Foreskin keratinocyte (primary cell): ENCODE measurements at places on chromosomes 16 and 17.

DNA sequence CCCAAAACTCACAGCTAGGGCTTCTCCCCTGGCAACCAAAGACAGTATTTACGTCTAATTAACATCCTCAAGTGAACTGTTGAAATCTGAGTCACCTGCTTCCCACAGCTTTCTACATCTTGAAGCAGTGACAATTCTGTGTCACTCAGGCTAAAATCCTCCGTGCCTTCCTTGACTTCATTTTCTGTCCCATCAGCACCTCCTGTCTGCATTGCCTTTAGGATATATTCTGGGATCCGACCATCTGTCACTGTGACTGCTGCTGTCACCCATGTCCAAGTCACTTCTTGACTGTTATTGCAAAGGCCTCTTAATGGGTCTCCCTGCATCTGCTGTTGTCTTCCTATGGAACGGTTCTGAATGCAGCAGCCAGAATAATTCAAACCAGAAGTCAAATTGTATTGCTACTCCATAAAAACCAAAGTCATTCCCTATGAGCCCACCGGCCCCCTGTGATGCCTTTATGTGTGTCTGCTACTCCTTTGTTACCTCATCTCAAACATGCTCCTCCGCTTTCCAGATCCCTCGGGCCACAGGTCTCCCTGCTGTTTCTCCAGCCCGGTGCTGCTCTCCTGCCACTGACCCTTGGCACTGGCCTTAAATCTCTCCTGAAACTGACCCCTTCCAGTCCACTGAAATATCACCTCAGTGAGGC, 56.9 kb downstream of the WWP2 start:
- DNase-seq, result no peak

DNA sequence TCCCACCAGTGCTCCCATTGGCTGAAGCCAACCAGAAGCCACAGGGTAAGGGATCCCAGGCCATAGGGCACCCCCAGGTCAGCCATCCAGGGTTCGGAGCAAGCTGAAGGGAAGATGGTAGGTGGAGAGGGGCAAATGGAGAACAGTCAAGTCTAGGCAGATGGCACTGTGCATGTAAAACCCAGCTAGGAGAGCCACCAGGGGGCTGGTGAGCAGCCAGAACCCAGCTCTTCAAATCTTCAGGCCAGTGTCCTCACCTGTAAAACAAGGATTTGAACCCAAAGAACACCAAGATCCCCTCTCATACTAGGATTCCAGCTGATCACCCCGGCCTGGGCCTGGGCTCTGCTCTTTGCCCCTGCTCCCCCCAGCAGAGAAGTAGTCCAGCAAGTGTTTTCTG, 43.5 kb downstream of the GINS3 start:
- no peak for DNase-seq

DNA sequence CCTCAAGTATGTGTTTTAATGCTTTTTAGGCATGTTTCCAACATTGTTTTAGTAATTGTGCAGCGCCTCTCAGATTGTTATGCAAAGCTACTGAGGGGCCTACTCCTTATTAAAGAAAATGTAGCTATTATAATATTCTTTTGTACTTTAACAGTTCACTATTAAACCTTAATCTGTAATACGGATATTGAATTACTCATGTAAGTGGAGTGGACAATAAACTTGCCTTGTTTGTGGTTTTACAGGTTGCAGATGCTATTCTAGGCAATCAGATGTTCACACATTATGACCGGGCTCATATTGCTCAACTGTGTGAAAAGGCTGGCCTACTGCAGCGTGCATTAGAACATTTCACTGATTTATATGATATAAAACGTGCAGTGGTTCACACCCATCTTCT, 41.0 kb downstream of the PTRH2 start:
- peak; percentile 25 for DNase-seq

GRCh38 chr16:66264311-66265047, 102.0 kb upstream of the CDH5 start:
- DNase-seq, result no peak

GRCh38 chr17:34547453-34548063, 31.8 kb upstream of the TMEM132E start:
- no peak for DNase-seq

DNA sequence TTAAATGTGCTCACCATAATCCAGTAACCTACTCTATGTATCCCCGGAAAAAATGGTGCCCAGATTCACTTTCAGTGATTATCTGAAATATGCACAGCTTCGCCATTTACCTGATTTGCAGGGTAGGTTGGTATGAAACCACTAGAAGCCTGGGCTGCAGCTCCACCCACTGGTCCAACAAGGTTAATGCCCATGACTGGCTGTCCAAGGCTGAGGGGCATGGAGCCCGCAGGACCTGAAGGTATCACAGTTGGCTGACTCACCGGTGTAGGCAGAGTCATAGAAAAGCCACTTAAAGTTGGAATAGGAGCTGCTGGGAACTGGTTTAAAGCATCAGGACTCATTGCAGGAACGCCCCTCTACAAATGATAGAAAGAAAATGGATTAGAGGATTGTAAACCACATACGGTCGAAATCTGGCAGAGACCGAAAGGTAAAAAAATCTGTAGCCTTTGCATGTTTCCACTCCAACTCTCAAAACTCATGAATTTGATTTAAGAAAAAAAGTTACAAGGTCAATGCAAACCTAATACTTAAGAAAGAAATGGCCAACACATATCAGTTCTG, 38.6 kb downstream of the SYNRG start:
- DNase-seq, result peak; percentile 44

- no peak for DNase-seq
These were observed 29.8 kb downstream of the POLR2A start for GRCh38 chr17:7513850-7514419.

DNA sequence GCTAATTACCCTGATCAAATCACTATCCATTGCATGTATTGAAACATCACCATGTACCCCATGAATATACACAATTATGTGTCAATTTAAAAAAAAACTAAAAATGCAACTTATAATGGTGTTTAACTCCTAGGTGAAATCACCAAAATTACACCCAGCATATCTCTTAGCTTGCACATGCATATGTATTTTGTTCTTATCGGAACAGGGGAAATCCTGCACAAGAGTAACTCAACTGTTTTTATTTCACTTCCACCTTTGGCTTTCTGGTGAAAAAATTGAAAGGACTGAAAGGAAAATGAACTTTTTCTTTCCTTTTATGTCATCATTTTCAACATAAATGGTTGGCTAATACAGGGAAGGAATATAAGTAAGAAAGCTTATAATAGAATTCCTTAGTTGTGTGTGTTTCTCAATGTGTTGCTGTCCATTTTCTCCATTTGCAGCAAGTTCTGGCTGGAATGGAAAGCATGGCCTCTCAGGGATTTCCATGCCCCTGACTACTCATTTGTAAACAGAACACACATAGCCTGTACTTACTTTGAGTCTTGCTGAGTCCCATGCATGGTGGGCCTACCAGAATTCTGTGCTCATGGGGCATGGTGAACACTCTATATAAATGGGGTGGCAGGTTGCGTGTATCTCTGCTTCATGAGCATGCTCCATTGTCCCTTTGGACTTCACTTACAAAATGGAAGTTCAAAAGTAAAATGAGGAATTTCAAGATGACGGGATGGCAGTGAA, 462.0 kb downstream of the HS3ST3B1 start:
- DNase-seq, result no peak

DNA sequence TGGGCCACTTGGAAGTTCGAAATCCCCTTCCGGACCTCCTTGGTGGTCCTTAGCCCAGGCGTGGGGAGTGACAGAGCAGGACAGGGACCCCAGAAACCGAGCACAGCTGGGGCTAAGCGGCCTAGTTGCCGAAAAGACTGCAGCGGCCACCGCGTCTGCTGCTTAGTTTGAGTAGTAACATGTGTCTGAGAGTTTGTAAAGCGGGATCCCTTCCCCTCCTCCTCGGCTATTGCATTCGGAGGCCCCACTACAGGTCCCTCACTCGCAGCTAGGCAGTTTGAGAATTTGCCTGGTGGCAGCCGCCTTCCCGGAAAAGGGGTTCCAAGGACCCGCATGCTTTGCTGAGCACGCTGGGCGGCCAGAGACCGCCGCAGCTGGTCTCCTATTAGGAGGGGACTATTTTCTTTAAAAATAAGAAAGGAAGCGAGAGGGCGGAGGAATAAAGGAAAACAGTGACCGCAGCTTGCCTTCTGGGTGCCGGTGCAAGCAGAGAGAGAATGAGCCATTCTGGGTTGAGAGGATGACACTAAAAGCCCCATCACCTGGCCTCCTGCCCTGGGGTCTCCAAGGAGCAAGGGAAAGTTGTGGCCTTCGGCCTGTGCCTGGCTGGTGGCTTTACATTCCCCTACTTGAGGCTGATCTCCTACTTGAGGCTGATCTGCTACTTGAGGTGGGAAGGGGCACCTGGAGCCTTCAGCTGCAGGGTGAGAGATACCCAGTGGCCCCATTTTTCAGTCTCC, 1.1 kb upstream of the HOXB5 start:
- DNase-seq, result no peak

- DNase-seq, result peak; percentile 22
These were observed 13.5 kb downstream of the SCO1 start for GRCh38 chr17:10683853-10684252.

- DNase-seq, result peak; percentile 25
These were observed 65.7 kb upstream of the LRRC37A3 start for GRCh38 chr17:64984851-64985521.

GRCh38 chr16:52498328-52499059, 48.4 kb downstream of the TOX3 start:
- no peak for DNase-seq

GRCh38 chr16:89720813-89721545, at the start of the genes VPS9D1 and ZNF276:
TSS of gene VPS9D1 (minus strand) at chr16:89720898. CDS start at chr16:89720861, 37 bp downstream.
TSS of gene ZNF276 (plus strand) at chr16:89721537. CDS start at chr16:89721641, 104 bp downstream.
- DNase-seq, result peak; percentile 71

- DNase-seq, result peak; percentile 96
These were observed 7.0 kb downstream of the PLXDC1 start for GRCh38 chr17:39144416-39144840.

GRCh38 chr16:20314575-20314974, 12.7 kb downstream of the GP2 start:
- DNase-seq, result no peak

- no peak for DNase-seq
These were observed 157.7 kb downstream of the MSI2 start for GRCh38 chr17:57413848-57414651.

- DNase-seq, result no peak
These were observed 52.9 kb downstream of the SNX11 start for GRCh38 chr17:48160177-48161081.

DNA sequence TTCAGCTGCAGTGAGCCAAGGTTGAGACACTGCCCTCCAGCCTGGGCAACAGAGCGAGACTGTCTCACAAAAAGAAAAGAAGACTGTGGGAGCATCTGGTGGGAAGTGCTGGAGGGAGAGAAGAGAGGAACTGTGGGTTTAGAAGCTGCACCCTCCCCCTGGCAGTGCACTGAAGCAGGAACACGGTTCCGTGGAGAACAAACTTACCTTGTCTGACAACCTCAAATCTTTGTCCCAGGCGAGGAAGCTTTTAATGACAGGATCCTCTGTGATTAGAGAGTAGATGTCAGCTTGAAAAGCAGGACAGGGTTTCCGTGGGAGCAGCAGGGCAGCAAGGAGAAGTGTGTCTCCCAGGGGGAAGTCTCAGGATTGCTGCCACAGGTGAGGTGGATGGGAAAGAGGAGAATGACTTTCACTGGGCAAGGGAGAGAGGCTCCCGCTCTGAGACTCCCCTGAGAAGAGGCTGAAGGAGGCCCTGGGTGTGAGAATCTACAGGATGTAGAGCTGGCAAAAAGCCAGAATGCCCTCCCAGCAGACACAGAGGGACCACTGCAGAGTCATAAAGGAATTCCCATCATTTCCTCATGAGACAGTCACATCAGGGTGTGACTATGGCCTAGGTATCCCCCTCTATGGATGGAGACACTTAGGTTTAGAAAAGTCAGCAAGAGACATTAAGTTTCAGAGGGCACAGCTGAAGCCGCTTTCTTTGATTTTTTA, 22.9 kb downstream of the PRR11 start:
- DNase-seq, result no peak

DNA sequence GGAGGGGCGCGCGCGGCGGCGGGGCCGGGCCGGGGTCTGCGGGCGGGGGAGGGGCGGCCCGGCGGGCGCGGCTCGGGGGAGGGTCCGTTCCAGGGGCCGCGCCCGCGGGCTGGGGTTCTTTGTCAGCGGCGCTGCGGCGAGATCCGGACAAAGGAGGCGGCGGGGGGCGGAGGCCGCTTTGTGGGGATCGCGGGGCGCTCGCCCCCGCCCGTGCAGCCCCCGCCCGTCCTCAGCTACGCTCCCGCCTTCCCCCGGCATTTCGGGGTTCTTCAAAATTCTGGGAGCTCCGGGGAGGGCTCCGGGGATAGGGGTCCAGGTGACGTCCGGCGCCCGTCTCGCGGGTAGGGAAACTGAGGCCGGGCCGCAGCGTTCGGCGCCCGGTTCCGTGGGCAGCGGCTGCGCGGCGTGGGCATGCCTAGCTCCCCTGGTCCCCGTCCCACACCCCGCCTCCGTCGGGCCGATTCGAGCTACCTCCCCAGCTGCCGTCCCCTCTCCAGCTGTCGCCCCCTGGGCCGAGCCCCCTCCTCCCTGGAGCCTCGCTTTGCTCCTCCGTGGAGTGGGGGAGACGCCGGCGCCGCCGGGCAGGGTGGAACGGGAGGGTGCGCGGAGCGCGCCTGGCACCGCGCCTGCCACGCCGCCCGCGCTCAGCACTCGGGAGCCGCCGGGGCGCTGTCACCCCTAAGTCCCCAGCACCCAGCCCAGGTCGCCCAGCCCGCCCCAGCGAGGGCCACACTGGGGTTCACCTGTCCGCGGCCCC, 546 bp downstream of the SNN start:
- DNase-seq, result no peak

DNA sequence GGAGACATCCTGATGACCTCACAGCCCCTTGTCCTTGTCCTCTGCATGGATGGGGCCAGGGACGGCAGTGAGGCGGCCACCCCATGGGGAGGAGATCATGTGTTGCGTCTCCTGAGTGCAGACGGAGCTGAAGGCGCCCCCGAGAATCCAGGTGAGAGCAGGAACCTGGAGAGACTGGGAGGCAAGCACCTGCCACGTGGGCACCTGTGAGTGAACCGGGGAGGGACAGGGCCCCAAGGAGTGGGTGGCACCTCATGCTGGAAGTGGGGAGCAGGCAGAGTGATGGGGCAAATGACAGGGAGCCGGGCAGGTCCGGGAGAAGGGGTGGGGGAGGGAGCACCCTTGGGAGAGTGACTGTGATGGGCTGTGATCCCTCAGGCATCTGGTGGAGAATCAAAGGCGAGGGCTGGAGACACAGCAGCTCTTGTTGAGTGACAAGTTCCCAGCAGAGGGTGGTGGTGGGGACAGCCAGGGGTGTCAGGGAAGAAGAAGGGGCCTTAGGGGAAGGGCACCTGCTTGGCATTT, 174.3 kb upstream of the CHMP6 start:
- no peak for DNase-seq

- DNase-seq, result no peak
These were observed 31.1 kb upstream of the PRSS54 start for GRCh38 chr16:58325941-58326340.

- DNase-seq, result no peak
These were observed 1.3 kb downstream of the ARHGAP23 start for GRCh38 chr17:38429476-38430100.

GRCh38 chr17:59330053-59330942, 1.2 kb upstream of the YPEL2 start:
- DNase-seq, result peak; percentile 8

DNA sequence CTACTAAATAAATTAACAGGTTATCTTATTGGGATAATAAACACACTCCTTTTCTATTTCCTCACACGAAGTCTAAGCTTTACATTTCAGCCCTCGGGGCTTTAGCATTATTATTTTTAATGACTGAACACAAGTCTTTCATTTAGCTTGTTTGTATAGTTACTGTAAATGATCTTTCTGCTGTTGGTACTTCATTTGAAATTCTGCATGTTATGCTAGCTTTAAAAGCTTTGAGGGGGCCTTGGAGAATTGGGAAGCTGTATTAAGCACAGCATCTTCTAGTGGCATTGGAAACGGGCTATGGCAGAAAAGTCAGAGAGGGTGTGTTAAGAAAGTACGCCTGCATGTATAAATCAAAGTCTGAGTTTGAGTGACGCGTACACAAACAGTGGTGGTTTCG, 243.7 kb downstream of the FTO start:
- no peak for DNase-seq
